Fibroblast of gingiva (primary cell): ENCODE measurements at places on chromosomes 11 and 22.

GRCh38 chr22:19129871-19130270 is 1.2 kb upstream of the TSSK2 start:
- no peak for DNase-seq

DNA sequence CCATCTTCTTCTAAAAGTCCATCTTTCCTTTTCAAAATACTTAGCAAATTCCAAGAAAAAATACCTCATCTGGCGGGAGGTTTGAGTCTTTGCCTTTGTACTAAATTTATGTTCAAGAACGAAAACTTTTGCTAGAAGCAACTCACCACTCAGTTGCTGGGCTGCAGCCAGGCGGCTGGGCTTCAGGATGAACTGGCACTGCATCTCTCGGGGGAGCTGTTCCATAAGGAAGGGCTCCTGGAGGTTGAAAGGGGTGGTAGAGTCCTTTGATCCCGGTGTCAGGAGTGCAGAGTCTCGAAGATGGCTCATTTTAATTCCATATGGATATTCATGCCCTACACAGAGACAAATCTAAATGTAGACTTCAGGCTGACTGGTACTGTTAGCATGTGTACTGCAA is 105.8 kb downstream of the ARHGAP20 start:
- no peak for DNase-seq

DNA sequence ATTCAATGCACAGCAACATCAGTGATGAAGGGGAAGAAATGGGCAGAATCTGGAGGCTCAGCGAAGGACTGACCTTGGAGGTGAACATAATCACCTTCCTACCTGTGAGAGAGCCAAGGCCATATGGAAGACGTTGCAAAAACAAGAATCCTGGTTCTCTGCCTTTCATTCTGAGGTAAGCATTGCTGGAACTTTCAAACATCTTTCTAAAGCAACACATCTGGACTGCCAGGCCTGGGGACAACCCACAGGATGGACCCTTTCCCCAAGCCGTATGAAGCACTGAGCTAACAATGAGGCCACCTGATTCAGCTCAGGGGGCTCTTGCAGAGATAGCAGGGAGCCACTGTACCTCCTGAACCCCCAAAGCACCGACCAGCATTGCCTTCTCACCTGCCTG is 70.5 kb downstream of the ETS1 start:
- DNase-seq, result no peak

- no peak for DNase-seq
These were observed 416.4 kb downstream of the MIAT start for GRCh38 chr22:27073601-27074425.

DNA sequence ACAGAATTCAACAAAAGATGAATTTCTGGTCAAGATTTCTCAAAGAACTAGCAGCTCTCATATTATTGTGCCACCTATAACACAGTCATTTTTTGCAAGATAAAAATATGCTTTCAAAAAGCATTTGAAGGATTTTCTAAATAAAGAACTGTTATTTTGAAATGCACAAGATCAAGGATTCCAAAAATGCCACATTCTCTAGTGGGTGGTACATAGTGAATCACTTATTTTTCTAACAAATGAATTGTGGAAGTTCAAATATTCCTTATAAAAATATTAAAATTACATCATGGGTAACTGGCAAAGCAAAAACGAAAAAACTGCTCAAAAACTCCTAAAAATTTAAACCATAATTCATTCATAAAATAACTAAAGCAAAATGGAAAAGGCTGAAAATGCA is 2.1 kb downstream of the RNF141 start:
- peak; percentile 53 for DNase-seq

DNA sequence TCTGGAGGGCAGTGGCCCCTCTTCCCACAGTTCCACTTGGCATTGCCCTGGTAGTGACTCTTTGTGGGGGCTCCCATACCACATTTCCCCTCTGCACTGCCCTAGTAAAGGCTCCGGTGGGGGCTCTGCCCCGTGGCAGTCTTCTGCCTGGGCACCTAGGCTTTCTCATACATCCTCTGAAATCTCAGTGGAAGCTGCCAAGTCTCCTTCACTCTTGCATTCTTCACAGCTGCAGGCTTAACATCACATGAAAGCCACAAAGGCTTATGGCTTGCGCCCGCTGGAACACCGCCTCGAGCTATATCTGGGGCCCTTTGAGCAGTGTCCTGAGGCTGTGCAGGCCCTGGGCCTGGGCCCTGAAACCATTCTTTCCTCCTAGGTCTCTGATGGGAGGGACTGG is 25.3 kb downstream of the PLEKHB1 start:
- no peak for DNase-seq

DNA sequence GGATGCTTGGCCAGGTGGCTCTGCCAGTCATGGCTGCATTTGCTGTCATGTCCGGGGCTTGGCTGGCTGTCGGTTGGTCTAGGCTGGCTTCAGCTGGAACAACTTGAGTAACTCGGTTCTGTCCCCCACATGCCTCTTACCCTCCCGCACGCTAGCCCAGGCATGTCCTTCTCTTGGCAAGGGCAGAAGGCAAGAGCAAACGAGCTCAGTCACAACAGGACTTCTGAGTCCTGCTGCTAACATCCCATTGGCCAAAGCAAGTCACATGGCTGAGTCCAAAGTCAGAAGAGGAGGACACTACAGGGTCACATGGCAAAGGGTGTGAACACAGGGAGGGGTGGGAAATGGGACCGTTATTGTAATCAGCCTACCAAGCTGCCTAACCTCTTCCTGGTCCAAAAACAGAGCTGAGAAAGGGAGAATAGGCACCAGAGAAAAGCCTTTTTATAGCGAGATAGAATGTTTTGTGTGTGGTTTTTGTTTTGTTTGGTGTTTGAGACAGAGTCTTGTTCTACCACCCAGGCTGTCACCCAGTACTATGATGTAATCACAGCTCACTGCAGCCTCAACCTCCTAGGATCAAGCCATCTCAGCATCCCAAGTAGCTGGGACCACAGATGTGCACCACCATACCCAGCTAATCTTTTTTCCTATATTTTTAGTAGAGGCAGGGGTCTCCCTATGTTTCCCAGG is 81.9 kb downstream of the MN1 start:
- DNase-seq, result peak; percentile 61

DNA sequence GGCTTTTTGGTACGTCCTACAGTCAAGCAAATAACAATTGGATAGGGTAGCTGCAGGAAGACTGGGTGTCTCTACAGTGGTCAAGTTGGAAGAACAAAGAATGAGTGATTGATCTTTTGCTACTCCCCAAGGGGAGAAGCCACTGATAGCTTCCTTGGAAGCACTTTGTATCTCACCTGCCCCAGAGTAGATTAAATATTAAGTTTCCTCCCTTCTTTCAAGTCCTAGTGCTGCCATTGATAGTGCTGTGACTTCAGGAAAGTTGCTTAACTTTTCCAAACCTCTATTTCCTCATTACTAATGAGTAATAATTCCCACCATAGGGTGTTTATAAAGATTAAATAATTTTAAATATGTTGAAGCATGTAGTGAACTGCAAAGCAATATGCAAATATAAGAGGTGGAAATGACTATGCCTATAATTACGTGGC is 35.6 kb upstream of the EHF start:
- DNase-seq, result no peak

DNA sequence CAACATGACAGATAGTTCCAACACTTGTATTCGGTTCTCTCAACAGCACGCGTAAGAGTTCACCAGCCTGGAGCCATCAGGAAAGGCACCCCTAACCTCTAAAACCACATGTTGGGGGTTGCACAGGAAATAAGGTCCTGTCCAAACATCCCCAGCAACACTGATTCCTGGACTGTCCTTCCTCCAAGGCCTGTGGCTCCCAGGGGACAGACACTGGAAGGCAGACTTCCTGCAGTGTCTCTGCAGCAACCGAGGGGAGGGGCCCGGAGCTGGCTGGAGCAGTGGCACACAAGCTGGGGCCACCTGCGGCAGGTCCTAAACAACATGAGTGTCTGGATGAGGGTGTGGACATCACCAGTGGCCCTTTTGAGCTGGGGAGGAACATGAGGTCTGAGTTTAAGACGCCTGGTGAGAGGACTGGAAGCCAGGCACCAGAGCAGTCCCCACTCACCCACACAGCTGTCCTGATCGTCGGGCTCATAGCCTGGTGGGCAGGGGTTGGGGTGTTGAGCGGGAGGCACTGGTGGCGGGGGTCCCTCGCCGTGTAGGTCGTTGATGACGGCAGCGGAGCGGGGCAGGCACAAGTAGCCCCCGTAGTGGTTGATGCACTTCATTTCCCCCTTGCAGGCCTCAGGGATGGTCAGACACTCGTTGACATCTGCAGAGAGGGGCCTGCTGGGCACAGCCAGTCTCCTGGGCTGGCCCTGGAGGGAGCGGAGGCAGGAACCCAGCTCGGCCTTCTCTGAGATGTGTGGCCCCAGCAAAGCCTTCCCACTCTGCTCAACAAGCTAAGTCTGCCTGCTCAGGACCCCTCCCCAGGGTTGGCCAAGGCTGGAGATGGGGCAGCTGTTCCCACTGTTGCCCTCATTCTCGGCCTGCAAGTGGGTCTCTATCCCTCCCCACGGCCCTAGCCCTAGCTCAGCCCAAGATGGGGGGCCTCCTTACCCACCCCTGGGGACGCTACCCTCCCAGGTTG is 1.6 kb downstream of the EFEMP2 start:
- DNase-seq, result no peak

DNA sequence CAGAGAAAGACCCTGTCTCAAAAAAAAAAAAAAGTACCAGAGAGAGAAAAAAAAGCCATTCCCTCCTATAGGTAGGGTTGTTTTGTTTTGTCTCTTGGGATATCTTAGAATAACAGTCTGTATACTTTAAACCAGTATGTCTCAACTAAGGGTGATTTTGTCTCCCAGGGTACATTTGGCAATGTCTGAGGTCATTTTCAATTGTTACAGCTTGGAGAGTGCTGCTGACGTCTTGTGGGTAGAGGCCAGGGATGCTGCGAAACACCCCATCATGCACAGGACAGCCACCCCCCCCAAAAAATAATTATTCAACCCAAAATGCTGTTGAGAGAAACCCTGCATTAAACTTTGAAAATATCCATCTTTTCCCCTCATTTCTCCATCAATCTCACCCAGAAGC is 56.1 kb upstream of the CRTAM start:
- peak; percentile 41 for DNase-seq

DNA sequence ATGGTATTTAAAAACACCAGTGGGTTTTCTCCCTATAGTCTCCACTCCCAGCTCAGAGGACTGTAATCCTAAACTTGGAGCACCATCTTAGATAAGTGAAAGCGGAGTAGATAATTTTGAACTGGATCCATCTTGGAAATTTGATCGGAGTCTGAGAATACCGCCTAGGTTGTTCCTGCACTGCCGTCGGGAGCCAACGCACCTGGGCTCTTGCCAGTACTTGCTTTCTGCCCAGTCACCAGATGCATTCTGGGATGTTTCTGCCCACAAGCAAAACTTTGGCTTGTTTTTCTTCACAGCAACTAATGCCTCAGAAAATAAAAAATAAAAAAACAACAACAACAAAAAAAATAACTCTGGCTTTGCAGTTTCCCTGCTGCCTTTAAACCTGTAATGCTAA is 113.0 kb upstream of the MTMR2 start:
- no peak for DNase-seq

DNA sequence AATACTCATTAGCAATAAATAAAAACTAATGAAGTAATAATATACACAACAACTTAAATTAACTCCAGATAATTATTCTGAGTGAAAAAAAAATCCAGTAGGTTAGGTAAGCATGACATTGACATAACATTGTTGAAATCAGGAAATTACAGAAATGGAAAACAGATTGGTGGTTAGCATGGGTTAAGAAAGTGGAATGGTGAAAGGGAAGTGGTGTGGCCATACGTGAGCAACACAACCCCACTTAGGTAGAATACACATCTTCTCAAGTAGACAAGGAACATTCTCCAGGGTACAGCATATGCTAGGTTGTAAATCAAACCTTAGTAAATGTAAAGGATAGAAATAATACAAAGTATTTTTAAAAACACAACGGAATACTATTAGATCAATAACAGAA is 30.2 kb upstream of the CLTCL1 start:
- DNase-seq, result no peak

- no peak for DNase-seq
These were observed 150.9 kb downstream of the CACNA1I start for GRCh38 chr22:39721206-39722031.

GRCh38 chr11:45666648-45667642 is 1.5 kb upstream of the CHST1 start:
- no peak for DNase-seq

DNA sequence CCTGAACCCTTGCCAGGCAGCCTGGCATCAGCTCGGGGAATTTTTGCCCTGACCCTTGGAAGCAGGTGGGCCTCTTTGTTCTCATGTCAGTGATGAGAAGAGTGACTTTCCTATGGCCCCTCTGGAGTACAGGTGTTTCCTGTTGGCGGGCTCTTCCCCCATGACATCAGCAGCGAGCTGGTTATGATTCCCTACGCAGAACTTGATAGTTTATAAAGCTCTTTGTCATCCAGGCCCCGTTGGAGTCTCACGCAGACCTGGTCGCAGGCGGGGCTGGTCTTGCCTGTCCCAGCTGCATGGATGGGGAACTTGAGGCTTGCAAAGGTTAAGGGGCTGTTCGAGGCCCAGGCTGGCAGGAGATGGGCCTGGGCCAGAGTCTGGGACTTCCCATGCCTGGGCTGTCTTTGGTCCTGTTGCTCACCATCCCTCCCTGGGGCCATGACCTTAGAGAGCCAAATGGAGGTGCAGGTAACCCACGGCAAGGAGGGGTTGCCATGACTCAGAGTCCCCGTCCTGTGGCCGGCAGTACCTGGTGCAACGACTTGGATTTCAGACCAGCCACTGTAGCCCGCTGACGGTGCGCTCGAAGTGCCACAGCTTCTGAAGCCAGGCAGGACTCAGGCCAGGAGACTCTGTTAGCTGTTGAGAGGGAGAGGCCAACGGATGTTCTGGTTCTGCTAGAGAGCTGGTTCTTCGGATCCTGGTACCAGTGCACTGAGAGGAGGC is 45.9 kb upstream of the PPP6R3 start:
- DNase-seq, result no peak

- DNase-seq, result no peak
These were observed 8.0 kb downstream of the SPTBN2 start for GRCh38 chr11:66720899-66721470.

DNA sequence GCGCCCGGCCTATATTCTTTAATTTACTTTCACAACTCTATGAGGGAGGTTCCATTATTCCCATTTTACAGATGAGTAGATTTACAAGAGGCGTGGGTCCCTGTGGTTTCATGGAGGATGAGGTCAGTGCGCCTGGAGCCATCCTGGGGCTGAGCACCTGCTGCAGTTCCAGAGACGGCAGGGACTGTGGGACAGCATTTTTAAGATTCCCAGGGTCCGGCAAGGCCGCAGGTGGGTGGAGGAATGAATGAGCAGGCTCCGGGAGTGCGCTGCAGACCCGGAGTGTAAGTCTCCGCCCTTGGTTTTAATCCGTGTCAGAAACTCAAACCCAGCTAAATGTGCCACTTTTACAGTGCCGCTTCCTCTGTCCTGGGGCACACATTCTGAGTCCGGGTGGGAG is 4.1 kb upstream of the CHRM1 start:
- no peak for DNase-seq
